ENCODE measurements at places on chromosomes 12 and 14.
A peak's percentile ranks its signal among the peaks of the same experiment; 100 is the strongest.

DNA sequence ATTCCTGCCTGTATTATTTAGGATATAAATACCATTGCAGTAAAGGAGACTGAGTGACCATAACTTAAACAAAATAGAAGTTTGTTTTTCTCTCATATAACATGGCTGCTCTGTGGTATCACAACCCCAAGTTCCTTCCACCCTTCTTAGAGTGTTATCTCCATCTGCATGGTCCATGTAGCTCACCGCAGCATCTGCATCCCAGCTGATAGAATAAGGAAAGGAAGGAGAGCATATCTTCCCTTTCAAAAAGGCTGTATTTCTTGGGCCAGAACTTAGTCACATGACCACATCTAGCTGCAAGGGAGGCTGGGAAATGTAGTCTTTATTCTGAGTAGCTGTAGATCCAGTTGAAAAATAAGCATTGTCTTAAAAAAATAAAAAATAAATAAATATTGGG is 184.8 kb upstream of the NUDT4 start:
- DNase-seq: no peak

DNA sequence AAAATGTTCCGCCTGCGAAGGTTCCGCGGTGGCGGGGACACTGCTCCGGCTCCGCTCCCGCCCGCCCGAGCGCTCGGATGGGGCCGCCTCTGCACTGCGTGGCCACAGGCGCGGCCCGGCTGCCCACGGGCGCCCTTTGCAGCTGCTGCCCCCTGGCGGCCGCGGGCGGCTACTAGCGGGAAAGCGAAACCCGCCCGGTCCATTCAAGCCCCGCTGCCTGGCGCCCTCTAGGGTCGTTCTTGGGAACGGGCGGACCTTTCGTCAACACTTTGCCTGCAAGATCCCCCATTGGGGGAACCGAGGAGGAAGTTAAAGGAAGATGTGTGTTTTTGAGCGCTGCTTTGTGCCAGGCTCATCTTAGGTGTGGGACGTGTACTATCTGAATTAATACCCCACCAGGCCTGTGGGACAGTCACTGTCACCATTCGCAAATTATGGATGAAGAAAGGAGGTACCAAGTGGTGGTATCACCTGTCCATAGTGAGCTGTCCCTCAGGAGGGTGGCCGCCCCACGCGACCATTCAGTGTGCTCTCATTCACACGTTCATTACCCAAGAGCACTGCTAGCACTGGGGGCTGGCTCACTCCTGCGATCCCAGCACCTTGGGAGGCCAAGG is 19.4 kb downstream of the GPR132 start:
- DNase-seq: peak; percentile 69

DNA sequence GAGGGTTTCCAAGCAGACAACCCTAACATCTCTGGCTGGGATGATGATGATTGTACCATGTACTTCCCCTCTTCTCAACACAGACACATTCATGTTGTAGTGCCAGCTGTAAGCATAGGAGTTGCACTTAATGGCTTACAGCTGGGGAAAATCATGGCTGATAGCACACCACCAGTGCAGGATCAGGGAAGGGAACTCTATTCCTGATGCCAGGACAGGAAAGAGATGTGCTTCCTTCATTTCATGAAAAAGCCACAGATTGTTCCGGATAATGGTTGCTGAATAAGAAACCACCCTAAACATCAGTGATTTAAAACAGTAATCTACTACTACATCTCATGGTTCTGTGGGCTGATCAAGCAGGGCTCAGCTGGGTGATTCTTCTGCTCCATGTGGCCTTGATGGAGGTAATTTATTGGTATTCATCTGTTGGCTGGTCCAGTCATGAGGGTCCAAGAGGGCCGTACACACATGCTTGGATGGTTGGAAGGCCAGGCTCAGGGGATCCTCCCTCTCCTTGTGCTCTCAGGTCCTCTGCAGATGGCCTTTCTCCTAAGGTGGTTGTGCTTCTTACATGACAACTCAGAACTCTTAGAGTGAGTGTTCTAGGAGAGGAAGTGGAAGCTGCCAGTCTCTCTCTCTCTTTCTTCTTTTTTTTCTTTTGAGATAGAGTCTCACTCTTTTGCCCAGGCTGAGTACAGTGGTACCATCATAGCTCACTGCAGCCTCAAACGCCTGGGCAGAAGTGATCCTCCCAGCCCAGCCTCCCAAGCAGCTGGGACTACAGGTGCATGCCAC is 16.5 kb downstream of the TRAF3 start:
- no peak for DNase-seq

- no peak for DNase-seq
Observed at GRCh38 chr12:132167611-132168310, 23.5 kb downstream of the NOC4L start.

DNA sequence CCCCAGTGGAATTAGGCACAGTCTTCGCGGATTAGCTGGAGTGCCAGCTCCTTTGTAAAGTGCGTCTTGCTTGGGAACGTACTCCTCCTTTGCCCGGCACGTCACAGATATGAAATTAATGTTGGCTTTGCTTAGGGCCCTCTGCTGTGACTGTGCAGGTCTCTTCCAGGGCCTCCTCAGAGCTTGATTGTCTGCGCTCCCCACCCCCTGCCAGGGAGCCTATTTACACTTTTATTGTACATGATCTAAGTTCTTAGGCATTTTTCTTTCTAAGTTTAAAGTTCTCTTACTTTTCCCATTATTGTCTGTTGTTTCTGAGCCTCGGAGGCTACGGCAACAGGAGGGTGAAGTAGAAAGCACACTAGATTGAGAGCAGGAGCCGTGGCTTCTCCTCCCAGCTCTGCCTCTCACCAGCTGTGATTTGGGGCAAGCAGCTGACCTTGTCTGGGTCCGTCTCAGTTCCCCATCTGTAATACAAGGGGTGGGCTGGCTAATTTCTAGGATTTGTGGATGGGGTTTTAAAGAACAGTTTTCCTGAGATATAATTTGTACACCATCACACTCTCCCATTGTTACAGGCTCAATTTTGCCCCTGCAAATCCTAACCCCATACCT is 81.8 kb downstream of the TSPAN9 start:
- no peak for DNase-seq

DNA sequence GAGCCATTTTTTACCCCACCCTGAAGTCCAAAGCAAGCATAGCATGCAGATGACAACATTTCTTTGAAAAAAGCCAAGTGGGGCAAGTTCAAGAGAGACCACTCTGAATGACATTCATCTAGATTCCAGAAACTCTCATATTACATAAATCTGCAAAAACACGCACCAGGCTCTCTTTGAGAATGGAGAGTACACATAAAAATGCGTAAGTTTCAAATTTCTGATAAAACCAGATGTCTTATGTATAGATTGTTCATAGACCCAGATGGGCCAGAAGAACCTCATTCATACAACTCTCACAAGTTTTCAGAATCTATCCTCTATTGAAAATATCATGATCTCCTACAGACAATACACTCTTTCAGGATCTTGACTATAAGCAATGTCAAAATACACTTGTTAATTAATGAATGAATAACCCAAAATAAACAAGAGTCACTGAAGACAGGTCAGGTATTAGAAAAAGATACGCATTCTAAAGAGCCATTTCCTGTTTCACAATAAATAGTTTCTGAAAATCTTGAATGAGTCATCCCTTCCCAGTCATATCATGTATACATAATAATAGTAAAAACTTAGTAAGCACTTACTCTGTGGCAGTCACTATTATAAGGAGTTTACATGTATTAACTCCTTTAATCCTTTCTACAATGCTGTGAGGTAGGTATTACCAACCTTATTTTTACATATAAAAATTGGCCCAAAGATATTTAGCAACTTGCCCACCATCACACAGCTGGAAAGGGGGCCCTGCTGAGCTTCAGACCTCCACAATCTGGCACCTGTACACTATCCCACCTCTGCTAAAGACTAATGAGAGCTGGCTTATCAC is 72.0 kb downstream of the PPP2R5E start:
- peak; percentile 16 for DNase-seq

- no peak for DNase-seq
Observed at GRCh38 chr14:99248761-99249171, 23.2 kb downstream of the BCL11B start.

- DNase-seq: no peak
Observed at GRCh38 chr12:124481772-124482566, 85.4 kb downstream of the NCOR2 start.

DNA sequence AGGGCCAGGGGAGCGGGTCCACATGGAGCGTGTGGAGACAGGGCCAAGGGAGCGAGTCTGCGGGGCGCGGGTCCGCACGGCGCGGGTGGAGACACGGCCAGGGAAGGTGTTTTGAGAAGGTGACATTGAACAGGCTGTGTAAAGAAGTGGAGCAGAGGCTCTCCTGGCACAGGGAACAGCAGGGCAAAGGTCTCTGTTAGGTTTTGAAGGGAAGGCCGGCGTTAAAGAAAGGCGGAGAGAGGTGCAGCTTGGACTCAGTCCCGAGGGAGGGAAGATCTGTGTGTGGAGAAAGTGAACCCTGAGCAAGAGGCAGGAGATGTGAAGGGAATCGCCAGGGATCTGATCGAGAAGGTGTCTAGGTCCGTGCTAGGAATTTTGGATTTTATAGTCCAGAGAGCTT is 1.8 kb downstream of the PXMP2 start:
- no peak for DNase-seq

DNA sequence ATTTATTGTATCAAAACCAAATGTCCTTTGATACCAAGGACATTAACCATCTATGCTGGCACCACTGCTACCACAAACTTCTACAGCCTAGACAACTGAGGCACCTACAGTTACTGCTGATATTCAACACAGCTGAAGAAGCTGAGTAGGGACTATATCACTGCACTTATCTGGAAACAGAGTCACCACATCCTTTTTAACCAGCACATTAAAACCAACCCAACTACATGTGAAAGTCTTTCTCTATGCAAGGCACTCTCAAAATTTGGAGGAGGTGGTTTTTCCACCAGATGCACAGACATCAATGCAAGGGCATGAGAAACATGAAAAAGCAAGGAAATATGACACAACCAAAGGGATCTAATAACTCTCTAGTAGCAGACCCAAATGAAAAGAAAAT is 7.7 kb upstream of the SFSWAP start:
- DNase-seq: no peak

- DNase-seq: no peak
Observed at GRCh38 chr14:100975671-100976070, 72.1 kb upstream of the RTL1 start.

GRCh38 chr14:68079941-68080697 is 260.5 kb downstream of the RAD51B start:
- DNase-seq: no peak

- DNase-seq: no peak
Observed at GRCh38 chr14:70886421-70887206, 20.6 kb upstream of the PCNX1 start.

DNA sequence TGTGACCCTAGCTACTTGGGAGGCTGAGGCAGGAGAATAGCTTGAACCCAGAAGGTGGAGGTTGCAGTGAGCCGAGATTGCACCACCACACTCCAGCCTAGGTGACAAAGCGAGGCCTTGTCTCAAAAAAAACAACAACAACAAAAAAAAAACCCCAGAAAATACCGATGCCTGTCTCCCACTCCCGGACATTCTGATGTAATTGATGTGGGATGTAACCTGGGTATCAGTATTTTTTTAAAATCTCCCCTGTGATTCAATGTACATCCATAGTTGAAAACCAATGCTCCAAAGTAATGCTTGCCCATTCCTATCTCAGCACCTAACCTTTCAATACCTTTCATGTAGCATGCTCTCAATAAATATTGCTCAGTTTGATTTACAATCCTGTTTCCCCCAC is 11.7 kb upstream of the TMED10 start:
- DNase-seq: no peak

DNA sequence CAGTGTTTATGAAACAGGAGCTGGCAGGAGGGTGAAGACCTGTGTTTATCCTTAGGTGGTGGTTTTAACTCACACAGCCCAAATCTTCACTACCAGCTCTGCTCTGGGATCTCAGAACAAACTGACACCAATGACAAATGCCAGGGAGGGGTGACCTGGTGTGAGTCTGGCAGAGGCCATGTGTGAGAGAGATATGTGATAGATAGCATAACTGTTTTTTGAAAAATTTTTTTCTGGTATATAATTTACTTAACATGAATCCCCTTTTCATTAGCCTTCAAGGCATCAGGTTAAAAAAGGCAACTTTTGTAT is 51.5 kb downstream of the SLC38A4 start:
- no peak for DNase-seq

- DNase-seq: peak; percentile 68
Observed at GRCh38 chr14:51651388-51652167, at the start of gene FRMD6. FRMD6 (plus strand) TSS chr14:51651910; CDS start chr14:51689837, 37,927 bp downstream.

GRCh38 chr12:71786829-71787228 is 32.2 kb downstream of the RAB21 start:
- DNase-seq: no peak

- no peak for DNase-seq
Observed at GRCh38 chr14:31389946-31390345, 30.4 kb downstream of the HEATR5A start.

- no peak for DNase-seq
Observed at GRCh38 chr14:99093532-99094517, 178.2 kb downstream of the BCL11B start.

Measured in HCT116 (cell line).